NCI-H460 (cell line): ENCODE measurements at places on chromosomes 2 and 18.
A peak's percentile ranks its signal among the peaks of the same experiment; 100 is the strongest.

DNA sequence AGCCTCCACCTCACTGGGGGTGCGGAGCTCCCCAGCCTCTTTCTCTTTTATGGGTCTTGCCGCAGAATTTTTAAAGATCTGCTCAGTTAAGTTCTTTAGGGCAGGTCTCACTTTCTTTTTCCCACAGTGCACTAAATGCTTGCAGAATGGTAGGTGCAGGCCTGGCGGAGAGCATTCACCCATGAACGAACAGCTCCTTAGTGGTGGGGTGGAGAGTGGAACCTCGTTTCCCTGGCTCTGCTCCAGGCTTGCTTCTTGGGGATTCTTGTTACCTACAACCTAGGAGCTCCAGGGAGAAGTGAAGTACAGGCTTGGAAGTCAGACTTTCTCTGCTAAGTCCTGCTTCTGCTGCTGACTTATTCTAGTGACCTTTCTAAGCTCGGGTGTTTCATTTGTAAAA lies 70.3 kb upstream of the PXDN start:
- no peak for DNase-seq

GRCh38 chr2:217269701-217270484 lies 410.0 kb upstream of the TNP1 start:
- no peak for DNase-seq

DNA sequence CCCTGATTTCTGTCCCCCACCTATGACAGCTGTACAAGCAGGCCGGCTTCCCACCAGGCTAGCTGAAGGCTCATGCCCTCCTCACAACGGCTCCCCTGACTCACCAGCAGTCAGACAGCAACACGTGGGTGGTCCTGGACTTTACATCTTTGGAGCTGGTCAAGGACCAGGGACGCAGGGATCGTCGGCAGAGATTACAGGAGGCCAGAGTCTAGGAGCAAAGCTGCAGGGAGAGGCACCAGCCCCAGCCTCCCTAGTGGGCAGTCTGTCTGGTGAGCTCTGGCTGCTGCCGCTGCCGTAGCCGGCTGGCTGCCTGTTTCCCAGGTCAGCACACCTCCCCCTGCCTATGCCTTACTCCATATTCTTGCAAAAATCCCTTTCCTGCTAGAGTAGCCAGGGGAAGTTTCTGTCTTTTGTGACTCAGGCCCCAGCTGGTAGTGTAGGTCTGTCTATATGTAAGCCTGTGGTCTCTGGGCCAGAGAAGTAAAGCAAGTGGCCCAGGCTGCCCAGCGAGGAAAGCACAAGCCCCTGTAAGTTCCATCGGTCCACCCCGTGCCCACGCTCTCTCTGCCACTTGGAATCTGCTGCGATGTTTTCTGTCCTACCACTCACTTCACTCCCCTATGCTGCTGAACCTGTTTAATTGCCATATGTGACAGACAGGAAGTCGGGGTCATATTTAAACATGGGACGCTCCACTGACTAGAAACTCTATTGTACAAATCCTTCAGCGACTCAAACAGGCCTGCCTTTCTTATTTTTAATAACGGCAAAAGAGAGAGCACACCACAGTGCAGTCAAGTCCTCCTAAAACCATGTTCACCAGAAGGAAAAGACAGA lies 2.4 kb upstream of the ARHGEF4 start:
- no peak for DNase-seq

- peak; percentile 44 for DNase-seq
These were observed 8.7 kb upstream of the SERPINB13 start for GRCh38 chr18:63578357-63578958.

- no peak for DNase-seq
These were observed 162.6 kb upstream of the SIX3 start for GRCh38 chr2:44778671-44779476.

DNA sequence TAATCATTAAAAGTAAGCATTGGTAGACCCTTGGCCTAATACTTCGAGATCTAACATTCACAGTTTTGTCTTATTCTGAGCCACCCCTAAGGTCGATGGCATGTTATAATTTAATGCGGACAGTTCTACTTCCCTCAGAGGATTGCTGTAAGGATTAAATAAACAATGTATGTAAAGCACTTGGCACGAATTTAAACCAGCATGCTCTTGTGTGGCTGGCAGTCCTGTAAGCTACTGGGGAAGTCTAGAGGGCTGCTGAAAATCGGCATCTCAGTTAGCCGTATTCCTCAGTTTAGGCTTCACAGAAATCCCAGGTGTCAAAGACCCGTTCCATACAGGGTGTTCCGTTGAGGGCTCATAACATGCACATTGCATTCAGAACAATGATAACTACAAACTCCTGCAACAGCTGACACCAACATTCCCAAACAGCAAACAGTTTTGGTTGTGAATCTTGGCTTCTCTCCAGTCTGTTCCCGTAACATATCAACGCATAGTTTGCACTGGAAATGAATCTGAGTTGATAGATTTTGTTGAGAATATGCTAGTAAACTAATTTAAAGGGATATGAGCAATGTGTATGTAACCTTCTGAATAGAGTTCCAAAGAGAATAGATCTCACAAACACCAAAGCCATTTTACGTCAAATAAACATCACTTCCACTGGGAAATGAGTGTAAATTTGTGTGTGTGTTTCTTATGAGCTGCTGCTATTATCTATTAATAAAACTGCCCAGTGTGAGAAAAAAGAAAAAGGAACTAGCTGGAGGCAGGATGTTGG lies 52.2 kb upstream of the ACKR3 start:
- no peak for DNase-seq

- no peak for DNase-seq
These were observed 27.0 kb downstream of the TRAPPC12 start for GRCh38 chr2:3406501-3406900.

DNA sequence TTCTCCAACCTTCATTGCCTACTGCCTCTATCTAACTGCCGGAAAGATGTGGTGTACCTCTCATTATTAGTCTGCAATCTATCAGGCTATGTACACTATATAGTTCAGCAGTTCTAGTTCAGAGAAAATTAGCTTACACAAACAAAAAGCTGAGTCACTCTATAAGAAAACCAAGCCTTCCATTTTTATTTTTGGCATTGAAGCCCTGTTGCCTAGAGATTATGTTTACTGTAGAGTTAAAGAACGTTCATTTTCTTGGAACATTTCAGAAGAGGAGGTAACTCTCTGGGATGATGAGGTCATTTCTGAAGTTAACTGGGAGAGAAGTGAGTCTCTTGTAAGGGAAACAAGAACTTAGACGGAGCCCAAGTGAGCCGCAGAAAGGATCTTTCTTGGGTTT lies 133.5 kb downstream of the FAM124B start:
- peak; percentile 33 for DNase-seq

- DNase-seq: peak; percentile 29
These were observed 17.0 kb downstream of the MBOAT2 start for GRCh38 chr2:8986327-8986976.

- DNase-seq: no peak
These were observed 416.6 kb upstream of the TRIB2 start for GRCh38 chr2:12300019-12300602.

DNA sequence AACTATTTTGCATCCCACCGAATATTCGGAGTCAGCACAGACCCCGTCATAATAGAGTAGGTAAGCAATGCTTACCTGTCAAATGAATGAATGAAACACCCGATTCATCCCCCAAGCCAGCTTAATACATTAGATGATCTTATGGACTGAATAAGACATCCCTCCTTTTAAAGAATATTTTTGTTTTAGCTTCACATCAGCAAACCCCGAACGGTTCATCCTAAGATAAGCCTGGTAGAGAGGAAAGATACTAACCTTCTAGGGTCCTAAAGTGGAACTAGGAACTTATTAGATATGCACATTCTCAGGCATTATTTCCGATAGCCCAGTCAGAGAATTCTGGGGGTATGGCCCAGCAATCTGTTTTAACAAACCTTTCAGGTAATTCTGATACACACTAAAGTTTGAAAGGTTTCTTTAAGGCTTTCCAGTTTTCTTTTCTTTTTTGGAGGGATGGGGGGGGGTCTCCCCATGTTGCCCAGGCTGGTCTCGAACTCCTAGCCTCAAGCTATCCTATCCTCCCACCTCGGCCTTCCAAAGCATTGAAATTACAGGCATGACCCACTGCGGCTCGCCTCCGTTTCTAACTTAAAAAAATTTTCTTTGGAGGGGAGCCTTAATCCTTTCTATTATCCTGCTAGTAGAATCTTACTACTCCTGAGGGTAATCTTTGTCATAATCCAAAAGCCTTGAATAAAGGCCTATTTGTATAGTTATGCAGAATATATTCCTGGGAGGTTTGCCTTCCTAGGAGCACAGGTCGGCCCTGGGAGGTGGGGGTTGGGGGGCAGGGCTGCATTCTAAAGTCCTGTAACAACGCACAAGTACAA lies 1.0 kb upstream of the ACTR3 start:
- no peak for DNase-seq

- peak; percentile 59 for DNase-seq
These were observed 93.1 kb downstream of the PIK3C3 start for GRCh38 chr18:42048158-42048557.

GRCh38 chr2:8488001-8488738 lies 193.7 kb upstream of the ID2 start:
- no peak for DNase-seq

DNA sequence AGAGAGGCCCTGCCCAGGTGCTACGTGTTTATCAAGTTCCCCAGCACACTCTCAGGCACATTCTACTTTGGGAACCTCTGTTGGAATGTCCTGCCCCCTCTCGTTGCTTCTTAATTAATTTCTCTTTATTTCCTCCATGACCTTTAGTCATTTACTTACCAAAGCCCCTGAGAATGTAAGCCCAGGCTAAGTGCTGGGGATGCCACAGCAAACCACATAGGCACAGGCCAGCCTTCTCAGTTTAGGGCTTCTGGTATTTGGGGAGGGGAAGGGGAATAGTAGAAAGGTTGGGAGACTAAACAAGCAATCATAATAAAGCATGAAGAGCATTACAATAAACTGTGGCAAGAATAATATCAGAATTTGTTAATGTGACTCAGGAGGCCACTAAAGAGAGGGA lies 85.7 kb downstream of the EVA1A start:
- DNase-seq: no peak

DNA sequence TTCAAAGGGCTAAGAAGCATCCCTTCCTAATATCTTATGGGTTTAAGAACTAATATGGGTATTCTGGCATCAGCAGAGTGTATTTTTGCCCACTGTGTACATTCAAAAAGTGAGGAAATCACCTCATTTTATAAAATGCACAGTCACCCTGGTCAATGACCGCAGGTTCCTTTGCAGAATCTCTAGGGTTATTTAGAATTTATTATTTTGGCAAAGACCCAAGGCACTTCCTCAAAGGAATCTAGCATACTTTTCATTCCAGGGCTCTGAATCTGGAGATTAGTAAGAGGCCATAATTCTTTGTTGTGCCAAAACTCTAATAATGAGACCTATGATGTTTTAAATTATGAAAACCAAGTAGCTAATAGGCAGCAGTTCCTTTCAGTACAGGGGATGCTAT lies 27.2 kb upstream of the CDH2 start:
- DNase-seq: no peak

GRCh38 chr2:151757861-151758260 lies 23.6 kb upstream of the NEB start:
- no peak for DNase-seq

DNA sequence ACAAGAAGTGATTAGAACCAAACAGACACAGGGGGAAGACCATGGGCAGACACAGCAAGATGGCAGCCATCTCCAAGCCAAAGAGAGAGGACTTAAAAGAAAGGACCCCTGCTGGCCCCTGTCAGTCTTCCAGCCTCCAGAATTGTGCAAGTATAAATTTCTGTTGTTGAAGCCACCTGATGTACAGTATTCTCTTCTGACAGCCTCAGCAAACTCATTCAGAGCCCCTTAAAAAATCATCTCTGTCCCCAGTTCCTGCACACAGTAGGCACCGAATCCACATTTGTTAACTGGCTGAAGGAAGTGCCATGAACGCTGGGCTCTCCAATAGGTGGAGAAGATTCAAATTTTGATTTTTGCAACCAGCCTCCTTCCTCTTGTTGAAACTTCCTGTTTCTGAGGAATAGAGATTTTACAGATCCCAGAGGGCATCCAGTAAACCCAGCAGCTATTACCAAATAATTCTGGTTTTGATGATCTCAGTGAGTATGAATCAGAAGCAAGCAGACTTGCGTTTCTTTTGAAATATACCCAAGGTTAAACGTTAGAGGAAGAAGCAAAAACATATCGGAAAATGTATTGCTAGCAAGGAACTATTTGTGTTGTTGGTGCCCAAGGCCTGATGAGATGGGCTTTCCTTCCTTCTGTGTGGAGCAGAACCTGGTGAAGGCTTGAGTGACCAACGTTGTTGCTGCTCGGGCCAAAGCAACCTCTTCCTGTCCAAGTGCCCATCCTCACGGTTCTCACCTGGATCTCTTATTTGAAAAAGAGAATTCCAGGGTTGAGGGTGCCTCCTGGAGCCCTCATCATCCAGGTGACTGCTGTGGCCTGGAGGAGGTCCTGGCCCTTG lies 47.7 kb upstream of the PLB1 start:
- no peak for DNase-seq

- no peak for DNase-seq
These were observed 19.6 kb upstream of the NDUFV2 start for GRCh38 chr18:9082711-9083510.

- no peak for DNase-seq
These were observed 19.6 kb upstream of the MC5R start for GRCh38 chr18:13804305-13804704.

DNA sequence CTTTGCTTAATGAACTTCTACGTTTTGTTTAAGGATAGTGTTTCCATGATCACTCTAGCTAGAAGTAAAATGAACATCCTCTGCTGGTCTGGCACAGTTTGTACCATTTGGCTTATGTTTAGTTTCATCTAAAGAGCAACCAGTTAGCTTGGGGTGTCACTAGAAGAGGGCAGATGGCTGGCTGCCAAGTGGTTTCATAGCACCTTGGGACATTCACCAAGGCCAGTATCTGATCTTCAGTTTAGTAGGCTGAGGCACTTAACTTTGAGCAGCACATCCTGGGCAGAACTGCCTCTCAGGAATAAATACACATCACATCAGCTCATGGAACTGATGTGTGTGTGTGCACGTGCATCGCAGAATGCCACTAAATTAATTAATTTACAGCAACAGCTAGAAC lies 68.4 kb downstream of the NXPH2 start:
- DNase-seq: no peak

DNA sequence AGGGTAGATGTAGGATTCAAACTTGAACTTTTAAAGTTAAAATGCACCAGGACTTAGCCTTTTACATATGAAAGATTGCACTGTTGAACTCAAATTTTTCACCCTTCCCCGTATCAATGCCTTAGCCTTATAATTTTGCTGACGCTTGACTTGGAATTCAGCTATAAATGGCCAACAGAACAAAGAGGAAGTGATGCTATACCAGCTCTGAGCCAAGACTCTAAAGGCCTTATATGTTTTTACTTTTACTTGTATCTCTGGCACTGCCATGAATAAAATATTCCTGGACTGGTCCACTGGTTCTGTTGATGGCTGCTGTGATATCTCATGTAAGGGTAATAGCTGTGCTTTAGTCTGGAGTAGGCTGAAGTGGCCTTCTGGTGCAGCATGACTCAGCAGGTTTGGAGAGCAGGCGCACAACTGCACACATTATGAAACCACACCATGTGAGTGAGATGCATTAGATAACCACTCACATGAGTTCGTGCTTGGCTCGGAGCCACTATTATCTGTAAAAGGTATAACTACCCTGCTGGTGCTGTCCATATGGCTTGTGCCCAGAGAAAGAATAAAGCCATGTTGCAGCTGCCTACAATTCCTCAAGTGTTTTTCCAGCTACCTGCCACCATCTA lies 8.4 kb upstream of the IER3IP1 start:
- DNase-seq: peak; percentile 52

- no peak for DNase-seq
These were observed 80.3 kb downstream of the NPAS2 start for GRCh38 chr2:100900156-100900795.

GRCh38 chr18:37516361-37516853 lies 49.2 kb downstream of the CELF4 start:
- no peak for DNase-seq
